ENCODE measurements at places on chromosomes 16 and 17.

DNA sequence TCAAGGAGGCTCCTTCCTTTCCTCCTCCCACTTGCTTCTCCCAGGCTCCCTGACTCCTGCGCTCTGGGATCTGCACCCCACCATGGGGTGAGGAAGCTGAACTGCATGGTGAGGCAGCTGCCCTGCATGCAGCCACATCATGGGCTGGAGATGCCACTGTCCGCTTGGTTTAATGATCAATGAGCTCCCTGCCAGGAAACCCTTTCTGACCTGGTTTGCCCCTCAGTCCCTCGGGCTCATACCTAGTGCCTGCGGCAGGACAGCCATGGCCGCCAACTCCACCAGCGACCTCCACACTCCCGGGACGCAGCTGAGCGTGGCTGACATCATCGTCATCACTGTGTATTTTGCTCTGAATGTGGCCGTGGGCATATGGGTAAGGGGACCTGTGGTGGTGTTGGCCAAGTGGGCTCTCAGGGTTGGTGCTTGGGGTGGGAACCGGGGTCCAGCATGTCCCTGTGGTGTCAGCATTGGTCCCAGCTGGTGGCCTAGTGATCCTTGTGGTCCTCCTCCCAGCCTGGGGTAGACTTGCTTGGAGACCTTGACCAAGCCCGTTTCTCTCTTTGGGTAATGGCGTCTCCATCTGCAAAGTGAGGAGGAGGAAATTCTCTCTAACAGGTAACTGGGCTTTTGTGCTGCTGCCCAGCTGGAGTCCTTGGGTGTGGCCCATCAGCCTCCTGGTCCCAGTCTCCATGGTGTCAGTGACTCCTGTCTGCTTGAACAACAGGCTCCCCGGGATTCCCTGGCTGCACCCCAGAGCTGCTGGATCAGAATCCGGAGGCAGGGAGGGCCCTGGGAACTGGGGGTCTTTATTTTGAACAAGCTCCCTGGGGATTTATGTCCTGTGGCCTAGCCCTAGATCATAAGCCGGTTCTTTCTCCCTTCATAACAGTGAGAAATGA lies at the start of gene SLC5A10:
TSS of gene SLC5A10 (plus strand) at position 225 of the 902 bp plus-strand sequence. CDS start at position 266, 41 bp downstream.
- no peak for DNase-seq

- peak; percentile 44 for DNase-seq
Measured at GRCh38 chr17:12422651-12423050, 243.0 kb upstream of the MYOCD start.

- DNase-seq, result no peak
Measured at GRCh38 chr16:239948-240277, 5.3 kb downstream of the FAM234A start.

- DNase-seq, result no peak
Measured at GRCh38 chr17:5911919-5912318, 158.3 kb upstream of the WSCD1 start.

DNA sequence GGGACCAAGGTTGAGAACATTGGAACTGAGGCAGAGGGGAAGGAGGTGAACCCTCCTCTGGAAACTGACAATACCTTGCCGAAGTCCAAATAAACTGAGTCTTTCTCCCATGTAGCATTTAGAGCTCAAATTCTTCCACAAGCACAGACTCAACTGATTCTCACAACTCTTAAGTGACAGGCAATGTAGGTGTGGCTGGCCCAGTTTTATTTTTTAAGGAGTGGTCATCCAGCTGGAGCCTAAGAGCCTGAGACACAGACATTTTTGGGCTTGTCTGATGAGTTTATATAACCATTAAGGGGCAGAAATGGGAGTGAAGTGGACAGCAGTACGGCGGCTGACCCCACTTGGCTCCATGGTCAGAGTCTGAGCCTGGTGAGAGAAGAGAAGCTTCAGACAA lies 10.8 kb downstream of the RCVRN start:
- no peak for DNase-seq

DNA sequence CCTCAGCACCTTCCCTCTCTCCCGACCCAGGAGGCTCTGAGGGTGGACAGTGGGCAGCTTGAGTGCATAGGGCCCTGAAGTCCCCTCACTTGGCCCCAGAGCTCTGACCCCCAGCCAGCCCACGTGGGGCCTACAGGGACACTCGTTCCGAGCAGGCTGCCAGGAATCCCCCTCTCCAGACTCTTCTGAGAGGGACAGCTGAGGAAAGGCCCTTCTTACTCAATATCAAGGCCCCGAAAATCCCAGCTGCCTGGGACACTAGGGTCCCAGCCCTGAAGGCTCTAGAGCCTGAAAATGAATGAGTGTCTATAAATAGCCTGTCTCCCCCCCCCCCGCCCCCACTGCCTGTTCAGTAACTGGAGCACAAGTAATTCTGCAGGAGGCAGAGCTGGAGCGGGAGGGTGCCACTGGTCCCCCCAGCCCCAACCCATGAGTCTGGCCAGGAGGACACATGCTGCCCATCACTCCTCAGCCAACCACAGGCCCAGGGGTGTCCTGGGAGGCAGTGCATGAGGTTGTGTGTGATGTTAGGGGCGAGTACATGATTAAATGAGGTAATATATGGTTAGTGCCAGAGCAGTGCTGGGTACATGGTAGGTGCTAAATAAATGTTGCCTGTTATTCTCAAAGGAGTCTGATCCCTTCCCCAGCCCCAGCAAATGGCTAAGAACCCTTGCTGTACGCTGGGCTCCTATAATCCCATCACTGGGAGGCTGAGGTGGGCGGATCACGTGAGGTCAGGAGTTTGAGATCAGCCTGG lies 11.6 kb downstream of the ADAM11 start:
- DNase-seq, result no peak

- DNase-seq, result peak; percentile 67
Measured at GRCh38 chr17:75645889-75646637, 12.8 kb downstream of the SMIM5 start.

DNA sequence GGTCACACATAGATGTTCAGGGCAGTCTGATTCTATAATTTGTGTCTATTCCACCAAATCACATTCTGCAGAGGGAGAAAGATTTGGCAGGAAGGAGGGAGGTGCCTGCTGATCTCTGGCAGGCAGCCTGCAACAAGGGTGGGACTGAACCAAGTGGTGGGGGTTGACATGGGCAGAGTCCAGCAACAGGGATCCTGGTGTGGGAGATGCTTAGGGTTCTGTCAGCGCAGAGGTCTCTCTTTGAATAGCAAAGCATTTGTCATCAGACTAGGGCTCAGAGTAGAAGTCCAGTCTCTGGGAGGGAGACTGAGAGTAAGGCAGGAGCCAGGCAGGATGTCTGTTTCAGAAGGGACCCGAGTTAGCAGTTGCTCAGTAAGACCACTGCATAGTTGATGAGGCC lies 94.6 kb downstream of the UTP18 start:
- DNase-seq, result no peak

DNA sequence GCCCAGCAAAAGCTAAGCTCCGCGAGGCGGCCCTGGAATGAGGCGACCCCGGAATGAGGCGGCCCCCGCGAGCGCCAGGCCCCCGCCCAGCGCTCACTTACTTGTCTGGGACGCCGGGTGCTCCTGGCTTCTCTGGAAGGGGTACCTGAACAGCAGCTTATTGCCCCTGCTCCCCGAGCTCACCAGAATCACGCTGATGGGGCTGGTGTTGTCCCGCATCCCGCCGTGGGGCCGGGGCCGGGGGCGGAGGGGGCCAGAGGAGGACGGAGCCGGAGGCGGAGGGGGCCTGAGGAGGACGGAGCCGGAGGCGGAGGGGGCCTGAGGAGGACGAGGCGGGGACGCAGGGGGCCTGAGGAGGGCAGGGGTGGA lies 440 bp downstream of the NPRL3 start:
- peak; percentile 61 for DNase-seq

DNA sequence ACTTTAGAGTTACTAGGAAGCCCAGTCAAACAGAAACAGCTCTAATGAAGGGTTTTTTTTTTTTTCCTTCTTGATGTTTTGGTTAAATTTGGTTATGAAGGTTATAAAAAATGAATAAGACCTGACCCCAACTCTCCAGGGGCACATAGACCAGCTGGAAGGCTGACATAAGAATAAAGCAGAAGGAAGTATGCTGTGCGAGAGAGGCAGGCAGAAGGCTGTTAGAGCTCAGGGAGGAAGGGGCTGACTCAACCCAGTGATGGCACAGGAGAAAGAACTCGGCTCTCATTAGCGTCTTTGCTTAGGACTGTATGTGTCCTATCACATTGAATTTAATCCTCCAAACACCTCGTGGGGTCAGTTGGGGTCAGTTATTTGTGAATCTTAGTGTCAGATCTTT lies 474.6 kb downstream of the PMP22 start:
- no peak for DNase-seq

GRCh38 chr17:8173871-8174322 lies 2.3 kb downstream of the TMEM107 start:
- peak; percentile 67 for DNase-seq

DNA sequence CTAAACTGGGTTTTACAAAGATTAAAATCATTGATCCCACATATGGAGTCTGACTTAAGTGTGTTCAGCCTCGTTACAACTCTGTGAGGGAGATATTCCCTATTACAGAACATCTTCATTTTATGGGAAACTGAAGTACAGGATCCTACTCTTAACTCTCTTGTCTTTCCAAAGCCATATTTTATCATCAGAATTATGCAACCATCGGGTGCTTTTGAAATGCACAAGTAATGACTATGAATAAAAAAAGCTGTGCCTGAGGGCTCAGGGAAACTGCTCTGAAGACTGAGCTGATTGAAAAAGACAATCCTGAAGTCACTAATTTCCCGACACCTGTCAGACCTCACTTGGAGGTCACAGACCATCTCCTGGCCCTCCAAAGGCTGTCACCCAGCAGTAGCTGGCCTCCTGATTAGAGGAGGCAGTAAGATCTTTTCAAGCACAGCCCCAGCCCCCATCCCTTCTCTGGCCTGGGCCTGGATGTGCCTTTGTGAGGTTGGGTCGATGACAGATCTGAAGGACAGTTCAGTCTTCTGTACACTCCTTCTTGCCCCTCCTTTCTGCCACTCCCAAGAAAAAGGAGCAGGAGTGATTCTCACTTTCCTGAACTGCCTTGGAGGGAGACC lies 5.6 kb downstream of the AKAP1 start:
- DNase-seq, result no peak

DNA sequence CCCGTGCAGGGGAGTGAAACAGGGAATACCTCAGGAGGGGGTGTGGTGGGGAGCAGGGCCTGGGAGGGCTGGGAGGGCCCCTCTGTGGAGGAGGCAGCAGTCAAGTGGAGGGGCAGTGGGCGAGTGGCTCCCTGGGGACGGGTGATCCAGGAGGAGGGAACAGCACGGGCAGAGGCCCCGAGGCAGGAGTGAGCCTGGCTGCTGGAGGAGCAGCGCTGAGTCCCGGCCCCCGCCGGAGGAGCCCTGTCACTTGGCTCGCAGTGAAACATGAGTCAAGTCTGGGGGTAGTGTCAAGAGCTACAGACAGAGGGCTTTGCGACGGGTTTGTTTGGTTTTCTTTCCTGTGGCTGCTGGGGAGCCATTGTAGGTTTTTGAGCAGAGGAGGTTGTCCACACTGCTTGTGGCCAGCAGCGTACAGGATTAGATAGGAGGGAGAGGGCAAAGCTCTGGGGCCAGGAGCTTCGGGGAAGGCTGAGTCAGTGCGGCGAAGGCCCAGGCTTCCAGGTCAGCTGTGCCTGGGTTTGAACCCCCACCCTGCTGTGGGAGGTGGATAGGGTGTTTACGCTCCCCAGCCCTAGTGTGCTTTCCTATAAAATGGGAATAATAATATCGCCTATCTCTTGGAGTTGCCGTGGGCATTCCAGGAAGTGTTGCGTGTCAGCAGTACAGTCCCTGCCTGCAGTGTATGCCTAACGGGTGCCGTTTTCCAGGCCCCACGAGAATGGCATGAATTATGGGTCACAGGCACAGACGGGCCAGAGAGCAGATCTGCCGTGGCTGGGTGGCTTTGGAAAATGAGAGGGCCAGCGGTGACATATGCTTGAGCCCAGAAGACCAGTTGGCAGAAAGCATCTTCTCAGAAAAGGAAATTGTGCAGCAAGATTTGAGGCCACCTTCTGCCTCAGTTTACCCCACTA lies 115.9 kb upstream of the CIBAR2 start:
- peak; percentile 46 for DNase-seq

GRCh38 chr16:8937803-8938202 lies 25.9 kb downstream of the USP7 start:
- no peak for DNase-seq

GRCh38 chr16:85583491-85584181 lies 29.5 kb upstream of the GSE1 start:
- no peak for DNase-seq

GRCh38 chr16:27248036-27248435 lies 20.5 kb downstream of the NSMCE1 start:
- DNase-seq, result no peak

- no peak for DNase-seq
Measured at GRCh38 chr17:79899584-79899983, 60.3 kb upstream of the CBX4 start.

- DNase-seq, result no peak
Measured at GRCh38 chr16:12907670-12908233, 6.4 kb downstream of the SHISA9 start.

GRCh38 chr17:41004397-41004796 lies 4.5 kb downstream of the KRTAP3-1 start:
- DNase-seq, result no peak

DNA sequence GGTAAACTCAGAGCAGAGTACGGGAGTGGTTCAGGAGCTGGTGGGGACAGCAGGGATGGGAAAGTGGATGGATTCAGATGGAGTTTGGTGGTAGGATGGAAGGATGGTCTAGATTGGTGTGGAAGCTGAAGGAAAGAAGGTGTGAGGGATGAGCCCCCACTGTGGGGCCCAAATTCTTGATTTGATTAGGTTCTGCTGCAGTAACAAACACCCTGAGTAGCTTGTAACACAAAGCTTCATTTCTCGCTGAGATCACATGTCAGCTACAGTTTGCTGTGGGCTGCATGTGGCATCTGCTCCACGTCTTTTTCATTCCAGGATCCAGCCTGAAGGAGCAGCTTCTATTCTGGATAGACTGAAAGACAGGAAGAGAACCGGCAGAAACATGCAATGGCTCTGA lies 143.8 kb downstream of the IRX3 start:
- DNase-seq, result no peak

GRCh38 chr16:89525146-89525913 lies 17.1 kb downstream of the SPG7 start:
- DNase-seq, result no peak

DNA sequence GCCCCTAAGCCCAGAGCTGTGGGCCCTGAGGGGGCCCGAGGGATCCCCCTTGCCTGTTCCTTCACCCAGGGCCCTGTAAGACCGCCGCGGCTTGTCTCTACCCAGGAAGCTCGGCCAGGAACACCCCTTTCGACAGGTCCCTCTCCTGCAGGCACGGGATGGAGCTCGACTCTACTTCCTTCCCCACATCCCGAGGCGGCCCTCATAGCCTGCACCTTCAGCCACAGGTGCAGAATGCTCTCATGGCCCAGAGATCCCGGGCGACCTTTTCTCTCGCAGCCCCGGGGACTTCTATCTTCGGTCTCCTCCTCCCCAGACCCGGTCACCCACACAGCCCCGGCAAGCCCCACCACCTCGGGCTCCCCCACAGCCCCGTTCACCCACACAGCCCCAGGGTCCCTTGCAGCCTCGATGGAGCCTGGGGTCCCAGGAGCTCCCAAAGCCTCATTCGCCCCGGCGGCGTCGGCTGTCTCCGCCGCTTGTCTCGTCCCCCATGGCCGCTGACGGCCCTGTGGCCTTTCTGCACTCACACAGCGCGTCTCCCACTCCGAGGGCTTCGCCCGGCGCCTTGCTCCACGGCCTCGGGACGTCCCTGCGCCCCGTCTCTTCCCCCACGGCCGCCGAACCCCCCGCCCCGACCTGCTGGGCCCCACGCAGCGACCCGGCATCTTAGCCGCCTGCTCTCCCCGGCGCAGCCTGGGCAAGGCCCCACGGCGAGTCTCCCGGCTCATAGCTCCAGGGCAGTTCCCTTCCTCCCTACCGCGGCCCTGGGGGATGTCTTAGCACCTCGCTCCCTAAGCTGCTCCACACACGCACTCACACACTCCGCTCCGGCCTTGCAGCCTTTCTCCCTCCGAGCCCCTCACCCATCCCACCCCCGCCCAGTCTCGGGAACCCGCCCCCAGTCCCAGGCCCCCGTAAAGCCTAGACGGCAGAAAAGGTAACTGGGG lies 650 bp downstream of the KIAA0753 start:
- peak; percentile 41 for DNase-seq

Measured in right kidney (tissue), 9 donors.